Hematopoietic multipotent progenitor cell treated with erythropoietin and hydrocortisone succinate and interleukin-3 and kit ligand, for 6 days (in vitro differentiated cells): ENCODE measurements at places on chromosomes 4 and X.
A peak's percentile ranks its signal among the peaks of the same experiment; 100 is the strongest.

GRCh38 chr4:177964061-177964460 lies 521.8 kb upstream of the AGA start:
- no peak for DNase-seq

DNA sequence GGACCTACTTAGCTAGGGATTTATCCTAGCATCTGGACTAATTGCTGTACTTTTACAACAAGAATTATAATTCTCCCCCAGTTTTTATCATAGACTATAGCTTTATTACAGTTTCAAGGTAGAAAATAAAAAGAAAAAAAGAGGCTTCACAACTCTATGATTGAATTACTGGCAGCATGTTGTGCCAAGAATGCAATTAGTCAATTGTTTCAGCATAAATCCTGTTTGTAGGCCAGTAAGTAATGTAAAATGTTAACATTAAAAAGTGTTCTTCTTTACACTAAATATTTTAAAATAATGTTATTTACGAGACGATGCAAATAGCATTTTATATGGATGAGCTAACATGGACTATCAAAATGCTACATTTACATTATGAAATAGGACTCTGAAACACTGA lies 228.4 kb downstream of the MAPK10 start:
- no peak for DNase-seq

DNA sequence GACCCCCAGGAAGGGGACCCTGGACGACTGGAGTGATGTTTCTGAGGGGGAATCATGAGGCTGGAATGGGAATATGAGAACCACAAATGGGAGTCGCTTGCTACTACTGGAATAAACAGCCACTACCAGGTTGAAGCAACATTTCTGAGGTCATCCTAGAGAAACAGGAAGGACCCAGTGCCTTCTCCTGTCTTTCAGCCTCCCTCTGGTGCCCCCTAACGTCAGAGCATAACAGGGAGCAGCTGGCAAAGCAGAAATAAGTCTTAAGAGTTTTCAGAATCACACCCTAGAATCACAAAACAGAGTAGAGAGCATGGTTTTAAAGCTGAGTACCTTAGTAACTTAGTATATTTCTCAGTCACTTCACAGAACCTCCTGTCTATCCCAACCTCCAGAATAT lies 347.8 kb upstream of the PITX2 start:
- peak; percentile 59 for DNase-seq

DNA sequence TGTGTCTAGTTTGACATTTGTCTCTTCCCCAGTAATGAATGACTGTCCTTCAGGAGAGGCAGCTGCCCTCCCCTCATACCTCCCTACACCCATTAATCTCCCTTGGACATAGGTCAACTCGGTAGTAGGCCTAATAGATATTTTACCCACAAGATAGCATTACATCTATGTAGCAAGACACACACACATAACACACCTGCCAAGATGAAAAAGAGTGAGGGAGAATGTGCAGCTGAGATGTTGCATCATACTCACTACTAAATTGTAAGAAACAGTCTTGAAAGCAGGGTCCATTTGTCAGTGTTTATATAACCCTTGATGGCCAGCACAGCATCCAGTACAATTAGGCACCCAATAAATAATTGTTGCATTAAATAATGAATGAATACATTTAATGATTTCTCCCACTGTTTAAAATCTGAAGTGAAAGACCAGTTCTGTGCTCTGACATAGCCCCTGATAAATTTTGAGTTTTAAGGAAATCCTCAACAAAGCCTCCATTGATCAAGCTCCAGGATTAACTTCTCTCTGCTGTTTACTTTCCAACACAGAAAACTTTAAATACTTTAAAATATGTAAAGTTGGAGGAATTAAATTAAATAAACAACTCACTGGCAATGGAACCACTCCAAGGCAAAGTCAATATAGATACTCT lies 440.8 kb upstream of the RASGEF1B start:
- DNase-seq = no peak

GRCh38 chr4:7365462-7366179 lies 69.1 kb downstream of the PSAPL1 start:
- DNase-seq = no peak

DNA sequence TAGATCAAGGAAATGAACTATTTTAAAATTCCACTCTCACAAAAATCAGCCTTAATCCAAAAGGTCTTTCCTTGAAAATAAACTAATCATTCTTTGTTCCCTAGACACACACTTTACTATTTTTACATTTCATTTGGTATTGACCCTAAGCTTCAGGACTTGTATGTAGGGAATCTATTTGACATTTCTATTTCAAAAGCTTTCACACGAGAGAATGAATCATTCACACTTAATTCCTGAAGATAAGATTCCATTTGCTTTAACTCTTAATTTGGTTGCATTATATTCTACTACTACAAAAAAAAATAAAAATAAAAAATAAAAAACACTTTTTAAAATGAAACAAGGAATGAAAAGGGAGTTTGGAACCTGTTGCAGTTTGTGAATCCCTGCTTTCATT lies 43.7 kb downstream of the EDNRA start:
- no peak for DNase-seq

DNA sequence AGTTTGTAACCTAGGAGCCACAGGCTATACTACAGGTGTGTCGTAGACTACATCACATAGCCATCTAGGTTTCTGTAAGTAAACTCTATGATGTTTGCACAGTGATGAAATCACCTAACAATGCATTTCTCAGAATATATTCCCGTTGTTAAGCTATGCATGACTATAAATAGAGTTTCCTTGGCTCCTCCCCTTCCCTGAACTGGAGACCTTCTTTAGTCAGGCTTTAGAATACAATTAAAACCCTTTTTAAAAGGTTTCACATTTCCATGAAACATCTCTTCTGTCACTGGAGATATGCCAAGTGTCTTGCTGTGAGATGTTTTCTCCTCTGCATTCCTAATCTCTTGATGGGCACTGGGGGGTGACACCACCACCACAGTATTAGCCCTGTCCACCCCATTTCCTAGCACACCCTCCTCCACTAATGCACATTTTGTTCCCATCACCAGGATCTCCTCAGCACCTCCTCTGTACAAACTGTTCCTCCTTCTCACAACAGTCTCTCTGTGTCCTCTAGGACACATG lies 334.6 kb upstream of the CPEB2 start:
- DNase-seq = no peak

- DNase-seq = no peak
These were observed 11.9 kb upstream of the SLC9A7 start for GRCh38 chrX:46770817-46771163.

GRCh38 chr4:44038811-44039210 lies 409.8 kb downstream of the KCTD8 start:
- DNase-seq = no peak

GRCh38 chr4:157739242-157739641 lies 433.6 kb downstream of the GASK1B start:
- no peak for DNase-seq

DNA sequence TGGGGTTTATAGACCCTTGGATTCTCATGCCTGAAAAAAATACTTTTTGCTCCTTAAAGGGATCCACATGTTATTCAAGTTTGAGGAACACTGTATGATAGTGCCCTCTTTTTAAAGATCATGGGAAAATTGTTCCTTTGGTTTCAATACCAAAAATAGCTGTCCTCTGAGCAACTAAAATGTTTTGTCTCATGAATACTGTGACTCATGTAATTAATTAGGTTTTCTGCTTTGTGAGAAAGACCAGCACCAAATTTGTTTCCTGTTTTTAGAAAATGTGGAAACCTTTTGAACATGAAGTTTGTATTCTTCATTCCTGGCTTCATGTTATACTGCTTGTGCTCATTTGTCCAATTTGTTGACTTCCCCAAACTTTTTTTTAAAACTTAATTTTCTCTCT lies 127.6 kb upstream of the SH3RF1 start:
- DNase-seq = no peak

GRCh38 chrX:115547448-115547847 lies 13.5 kb upstream of the PLS3 start:
- DNase-seq = no peak

GRCh38 chrX:10602646-10603045 lies 17.7 kb downstream of the MID1 start:
- no peak for DNase-seq

DNA sequence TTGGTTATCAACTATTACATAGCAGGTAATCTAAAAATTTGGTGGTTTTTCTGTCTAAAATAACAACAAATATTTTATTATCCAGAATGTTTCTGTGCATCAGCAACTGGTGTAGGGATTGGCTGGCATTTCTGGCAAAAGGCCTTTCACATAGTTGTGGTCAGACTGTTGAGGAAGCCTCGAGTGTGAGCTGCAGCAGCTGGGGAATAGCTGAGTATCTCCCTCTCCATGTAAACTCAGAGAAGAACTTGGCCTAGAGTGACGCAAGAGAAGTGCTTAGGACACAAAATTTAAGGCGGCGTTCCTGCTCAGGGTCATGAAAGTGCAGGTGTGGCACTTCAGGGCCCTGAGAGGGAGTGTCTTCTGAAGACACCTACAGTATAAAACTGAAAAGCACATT lies 558.9 kb downstream of the SPOCK3 start:
- no peak for DNase-seq

DNA sequence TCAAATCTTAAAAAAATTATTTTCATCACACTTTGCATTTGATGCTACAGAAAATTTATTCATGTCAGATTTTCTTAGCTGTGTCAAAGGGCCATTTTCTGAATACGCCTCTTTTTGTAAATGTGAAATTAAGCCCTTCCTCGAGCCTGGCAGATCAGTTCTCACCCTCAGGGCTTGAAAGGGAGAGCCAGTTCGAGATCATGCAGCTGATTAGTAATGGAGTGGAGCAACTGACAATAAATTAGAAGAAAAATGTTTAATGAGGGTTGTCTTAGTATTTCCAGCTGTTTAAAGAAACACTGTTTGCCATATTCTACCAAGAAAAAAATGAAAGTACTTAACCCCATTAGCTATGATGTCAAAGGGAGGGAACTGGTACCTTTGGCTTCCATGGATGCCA lies 28.7 kb downstream of the CC2D2A start:
- DNase-seq = no peak

GRCh38 chr4:2076908-2077536 lies 17.9 kb downstream of the NAT8L start:
- DNase-seq = no peak

GRCh38 chr4:100742045-100742444 lies 224.2 kb upstream of the EMCN start:
- peak; percentile 33 for DNase-seq

DNA sequence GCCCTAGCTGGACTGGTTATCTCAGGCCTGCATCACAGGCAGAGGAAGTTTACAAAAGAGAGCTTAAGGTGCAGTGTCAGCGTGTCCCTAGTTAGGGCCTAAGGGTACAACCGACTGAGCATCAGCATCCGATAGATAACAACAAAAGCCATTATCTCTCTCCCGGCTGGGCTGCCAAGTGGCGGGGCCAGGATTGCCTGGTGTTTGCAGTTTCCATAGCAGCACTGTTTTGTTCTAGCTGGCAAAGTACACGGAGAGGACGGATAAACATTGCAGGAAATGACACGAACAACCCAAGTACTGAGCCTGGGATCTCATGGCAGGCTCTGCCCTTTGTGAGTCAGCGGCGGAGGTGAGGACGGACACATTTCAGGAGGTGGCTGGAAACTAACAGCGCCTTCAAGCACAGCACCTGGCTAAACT lies 104.7 kb upstream of the NOCT start:
- DNase-seq = peak; percentile 84

DNA sequence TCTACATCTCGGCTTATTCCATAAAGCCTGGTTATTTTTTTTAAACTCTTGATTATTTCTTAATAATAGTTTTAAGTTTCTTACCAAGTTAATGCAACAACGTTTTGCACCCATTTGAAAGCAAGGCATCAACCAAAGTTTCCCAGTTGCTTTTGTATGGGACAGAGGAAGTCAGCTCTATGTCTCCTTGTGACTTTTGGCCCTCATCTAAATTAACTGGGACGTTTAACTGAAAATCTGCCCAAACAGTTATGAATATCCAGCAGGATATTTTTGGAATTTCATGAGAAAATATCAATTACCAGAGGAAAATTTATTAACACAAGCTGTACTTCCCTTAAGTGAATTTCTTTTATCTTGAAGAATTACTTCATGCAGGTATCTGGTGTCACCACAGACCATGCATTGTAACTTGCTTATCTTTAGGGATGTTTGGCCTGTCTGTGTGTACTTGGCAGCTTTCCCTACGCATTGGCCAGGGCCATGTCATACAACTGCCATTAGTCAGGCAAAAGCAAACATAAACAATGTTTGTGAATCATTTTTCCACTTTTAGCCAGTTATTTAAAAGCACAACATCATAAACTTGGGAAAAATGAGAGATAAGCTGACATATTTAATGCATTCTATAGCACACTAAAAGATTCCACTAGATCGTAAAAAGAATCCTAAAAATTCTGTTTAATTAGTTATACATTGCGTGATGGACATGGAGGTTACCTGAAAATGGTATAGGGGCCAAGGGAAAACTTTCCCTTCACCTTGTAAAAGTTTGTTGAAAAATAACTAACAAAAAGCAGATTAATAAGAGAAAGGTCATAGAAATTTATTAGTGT lies 101.4 kb upstream of the PDE5A start:
- no peak for DNase-seq

DNA sequence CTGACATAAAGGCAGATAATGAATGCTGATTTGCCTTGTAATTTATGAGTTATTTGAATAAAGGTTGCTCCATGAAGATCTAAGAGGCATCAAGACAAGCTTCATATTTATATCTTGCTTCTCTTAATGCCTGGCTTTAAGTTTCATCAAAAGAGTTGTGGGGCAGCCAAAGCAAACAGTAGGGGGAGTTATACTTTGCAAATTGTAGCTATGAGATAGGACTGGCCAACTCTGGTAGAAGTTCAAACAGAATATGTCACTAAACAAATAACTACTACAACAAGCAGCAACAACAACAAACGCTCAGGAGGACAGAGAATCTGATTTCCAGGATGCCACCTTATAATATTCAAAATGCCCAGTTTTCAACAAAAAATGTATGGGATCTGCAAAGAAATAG lies 69.1 kb upstream of the PLAC1 start:
- DNase-seq = peak; percentile 8

DNA sequence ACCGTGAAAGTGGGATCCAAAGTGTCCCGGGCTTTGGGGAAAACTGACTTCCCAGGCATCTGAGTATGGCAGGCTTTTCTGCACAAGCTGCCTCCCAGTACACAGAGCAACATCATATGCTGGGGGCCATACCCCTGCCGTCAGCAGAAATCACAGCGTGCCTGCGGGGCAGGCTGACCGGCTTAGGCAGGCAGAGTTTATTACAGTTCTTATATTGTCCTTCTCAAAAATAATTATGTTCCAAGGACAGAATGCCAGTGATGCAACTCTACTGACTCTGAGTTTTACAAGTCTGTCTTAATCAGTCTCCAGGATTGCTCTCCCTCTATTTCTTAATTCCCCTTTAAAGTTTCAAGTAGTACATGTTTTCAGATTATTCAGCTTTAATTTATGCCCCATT lies 37.0 kb downstream of the IL21 start:
- no peak for DNase-seq

- DNase-seq = no peak
These were observed 206.9 kb downstream of the GLUD2 start for GRCh38 chrX:121254336-121254735.

- DNase-seq = no peak
These were observed 8.4 kb downstream of the ADH4 start for GRCh38 chr4:99135541-99136162.
